ENCODE measurements at places on chromosomes 16 and 17.

GRCh38 chr17:29586676-29587469 is 2.6 kb downstream of the GIT1 start:
- DNase-seq, result no peak

- no peak for DNase-seq
Measured at GRCh38 chr16:67445441-67445912, 14.6 kb downstream of the HSD11B2 start.

DNA sequence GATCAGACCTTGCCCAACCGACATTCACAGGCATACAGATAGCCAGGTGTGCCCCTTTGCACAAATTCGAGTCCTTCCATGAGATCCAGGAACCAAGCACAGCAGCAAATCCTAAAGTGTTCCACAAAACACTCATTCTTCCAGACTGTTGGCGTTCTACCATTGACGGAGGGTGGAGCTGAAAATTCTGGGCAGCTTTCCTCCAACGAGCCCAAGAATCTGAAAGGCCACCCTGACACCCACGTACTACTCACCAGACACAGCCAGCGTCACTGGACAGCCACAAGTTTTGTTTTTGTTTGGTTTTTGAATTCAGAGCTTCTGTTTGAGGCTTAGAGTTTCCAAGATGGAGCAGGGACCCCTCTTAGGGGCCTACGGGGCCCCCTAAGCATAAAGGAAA is 83.8 kb downstream of the PMP22 start:
- no peak for DNase-seq

DNA sequence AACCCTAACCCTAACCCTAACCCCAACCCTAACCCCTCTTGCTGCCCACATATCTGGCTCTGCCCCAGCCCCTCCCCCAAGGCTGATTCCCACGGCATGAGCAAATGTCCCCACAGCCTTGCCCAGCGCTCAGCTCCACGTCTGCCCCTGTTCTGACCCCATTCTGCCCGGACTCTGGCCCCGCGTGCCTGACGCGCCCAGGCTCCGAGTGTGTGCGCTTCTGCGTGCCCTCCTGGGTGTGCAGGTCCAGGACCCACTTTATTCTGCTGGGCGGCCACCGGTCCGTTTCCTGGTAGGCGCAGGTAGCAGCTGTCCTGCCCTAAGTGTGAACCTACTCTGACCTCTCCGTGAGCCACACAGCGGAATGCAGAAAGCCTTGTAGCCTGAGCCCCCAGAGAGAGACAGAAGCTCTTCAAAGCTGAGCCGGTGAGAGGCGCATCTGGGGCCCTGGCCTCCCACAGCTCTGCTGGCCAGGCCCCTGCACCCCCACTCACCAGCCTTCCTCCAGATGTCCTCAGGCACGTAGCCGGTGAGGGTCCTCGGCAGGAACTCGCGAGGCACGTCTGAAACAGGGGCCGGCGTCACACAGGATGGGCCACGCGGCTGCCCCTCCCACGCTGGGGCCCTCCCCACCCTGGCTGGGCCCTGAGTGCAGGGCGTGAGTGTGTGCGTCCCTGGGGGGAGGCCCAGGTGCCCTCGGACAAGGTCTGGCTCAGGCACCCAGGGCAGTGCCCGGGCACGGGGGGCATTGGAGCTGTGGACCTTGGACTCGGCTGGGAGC is 14.0 kb upstream of the PABPN1L start:
- DNase-seq, result no peak

DNA sequence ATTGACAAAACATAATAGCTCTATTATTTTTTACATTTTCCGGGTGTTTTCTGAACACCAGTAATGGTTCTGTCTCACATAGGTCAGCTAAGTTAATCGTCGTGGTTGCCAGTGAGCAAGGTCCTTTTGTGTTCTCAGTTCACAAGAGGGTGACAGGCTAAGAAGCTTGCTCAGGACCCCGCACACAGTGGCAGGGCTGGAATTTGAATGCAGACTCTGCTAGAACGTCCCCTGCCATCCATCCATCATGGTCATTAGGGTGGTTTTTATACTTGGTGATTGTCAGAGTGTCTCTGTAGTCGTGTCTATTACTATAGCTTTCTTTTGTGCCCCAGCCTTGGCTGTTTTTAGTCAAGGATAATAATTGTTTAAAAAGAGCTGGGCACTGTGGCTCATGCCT is 176.2 kb downstream of the SNX29 start:
- no peak for DNase-seq

DNA sequence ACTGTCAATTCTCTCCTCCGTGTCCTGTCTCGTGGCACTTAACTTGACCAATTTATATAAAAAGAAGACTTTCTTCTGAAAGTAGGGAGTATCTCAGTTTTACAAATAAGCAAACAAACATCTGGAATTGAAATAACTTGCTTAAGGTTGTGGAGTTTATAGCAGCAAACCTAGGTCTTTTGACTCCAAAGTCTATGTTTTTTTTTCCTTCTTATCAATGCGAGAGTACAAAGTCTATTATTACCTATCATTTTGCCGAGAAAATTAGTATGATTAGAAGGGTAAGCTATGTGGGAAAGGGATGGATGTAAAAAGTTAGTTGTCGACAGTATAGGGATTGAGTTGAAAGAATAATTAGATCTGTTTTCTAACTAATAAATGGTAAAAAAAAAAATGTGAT is 50.4 kb downstream of the PPM1E start:
- DNase-seq, result no peak

GRCh38 chr16:324451-325334 is 27.8 kb downstream of the AXIN1 start:
- no peak for DNase-seq

DNA sequence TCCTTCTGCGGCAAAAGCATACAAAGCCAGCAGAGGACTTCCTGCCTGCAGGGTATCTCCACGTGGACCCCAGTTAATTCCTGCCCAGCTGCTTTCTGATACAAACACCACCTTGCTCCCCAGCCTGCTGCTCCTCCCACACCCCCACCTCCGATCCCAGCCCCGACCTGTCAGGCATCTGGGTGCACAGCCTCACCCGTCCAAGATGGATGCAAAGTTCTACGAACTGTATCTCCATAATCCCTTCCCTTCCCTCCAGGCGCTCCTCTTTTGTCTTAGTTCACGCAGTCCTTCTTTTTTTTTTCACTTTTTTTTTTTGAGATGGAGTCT is 15.6 kb upstream of the FOXJ1 start:
- DNase-seq, result no peak

- no peak for DNase-seq
Measured at GRCh38 chr16:1444730-1445517, 568 bp upstream of the CCDC154 start.

- peak; percentile 13 for DNase-seq
Measured at GRCh38 chr17:74274060-74274708, at the start of gene DNAI2. Gene DNAI2, plus strand, starts transcription at chr17:74274234. Its CDS starts 7,584 bp downstream, at chr17:74281818.

GRCh38 chr16:19068237-19068815 is 912 bp downstream of the COQ7 start:
- DNase-seq, result no peak

- DNase-seq, result no peak
Measured at GRCh38 chr16:30592871-30593270, 7.4 kb upstream of the ZNF785 start.

DNA sequence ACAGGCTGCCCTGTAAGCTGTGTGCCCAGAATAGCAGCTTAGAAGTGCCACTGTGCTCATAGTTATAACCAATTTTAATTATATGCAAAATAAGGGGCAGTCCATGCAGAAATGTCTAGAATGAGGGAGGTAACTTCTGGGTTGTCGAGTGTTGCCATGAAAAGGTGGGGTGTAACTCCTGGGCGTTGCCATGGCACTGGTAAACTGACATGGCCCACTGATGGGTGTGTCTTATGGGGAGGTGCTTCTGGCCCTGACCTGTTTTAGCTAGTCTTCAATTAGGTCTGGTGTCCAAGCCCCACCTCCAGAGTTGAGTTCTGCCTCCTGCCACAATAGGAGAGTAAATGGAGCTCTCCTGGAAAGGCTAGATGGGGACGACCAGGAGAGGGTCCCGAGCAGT is 120.6 kb downstream of the SALL1 start:
- no peak for DNase-seq

GRCh38 chr16:24745391-24745790 is 15.9 kb downstream of the TNRC6A start:
- no peak for DNase-seq

GRCh38 chr17:43814026-43814425 is 18.9 kb downstream of the MPP3 start:
- DNase-seq, result no peak

- no peak for DNase-seq
Measured at GRCh38 chr17:28925912-28926365, 23.1 kb upstream of the DHRS13 start.

DNA sequence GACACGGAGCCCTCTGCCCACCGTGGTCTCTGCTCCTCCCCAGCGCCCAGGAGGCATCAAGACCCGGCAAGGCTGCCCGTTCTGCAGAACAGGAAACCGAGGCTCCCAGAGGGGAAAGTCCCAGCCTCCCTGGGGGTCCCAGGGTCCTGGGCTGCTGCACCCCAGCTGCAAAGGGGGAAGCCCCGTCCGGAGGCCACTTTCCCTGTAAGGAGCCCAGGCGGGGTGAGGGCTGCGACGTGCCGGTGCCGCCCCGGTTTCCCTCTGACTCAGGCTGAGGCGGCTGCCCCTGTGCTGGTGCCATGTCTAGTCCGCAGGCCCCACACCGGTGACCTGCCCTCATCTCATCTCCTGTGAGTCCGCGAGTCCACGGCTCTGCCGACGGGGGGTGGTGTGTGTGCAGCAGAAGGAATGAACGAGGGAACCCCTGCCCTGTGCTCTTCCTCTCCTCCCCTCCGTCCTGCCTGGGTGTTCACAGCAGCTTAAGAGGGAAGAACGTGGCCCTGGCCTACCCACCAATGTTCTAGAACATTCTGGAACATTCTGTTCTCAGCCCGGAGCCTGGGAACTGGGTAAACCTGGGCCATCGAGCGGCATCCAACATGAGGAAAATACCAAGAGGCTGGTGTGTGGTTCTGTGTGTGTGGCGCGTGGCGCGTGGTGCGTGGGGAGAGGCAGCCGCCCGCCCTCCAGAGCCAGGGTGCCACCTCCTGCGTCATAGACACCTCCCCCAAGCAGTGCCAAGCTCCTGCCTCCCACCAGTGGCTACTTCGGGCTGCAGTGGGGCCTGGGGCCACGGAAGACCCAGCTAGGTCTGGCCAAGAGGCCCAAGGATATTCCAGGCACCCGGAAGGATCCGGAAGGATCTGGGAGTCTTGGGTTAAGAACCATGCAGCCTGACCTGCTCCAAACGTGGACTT is 7.0 kb upstream of the CBFA2T3 start:
- no peak for DNase-seq

DNA sequence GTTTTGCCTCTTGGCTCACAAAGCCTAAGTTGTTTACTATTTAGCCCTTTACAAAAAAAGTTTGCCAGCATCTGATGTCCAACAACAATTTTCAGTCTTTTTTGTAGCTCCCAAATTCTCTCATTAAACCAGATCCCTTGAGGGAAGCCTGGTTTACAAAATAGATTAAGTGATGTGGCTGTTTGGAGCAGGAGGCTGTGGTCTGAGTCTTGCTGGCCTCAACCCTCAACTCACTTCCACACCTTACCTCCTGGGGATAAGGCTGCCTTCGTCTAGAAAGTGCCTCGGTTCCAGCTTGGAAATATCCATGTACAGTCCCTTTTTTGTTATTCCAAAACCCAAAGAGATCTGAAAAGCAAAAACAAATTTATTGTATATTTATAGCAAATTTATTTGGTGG is 138.4 kb downstream of the WWOX start:
- no peak for DNase-seq

DNA sequence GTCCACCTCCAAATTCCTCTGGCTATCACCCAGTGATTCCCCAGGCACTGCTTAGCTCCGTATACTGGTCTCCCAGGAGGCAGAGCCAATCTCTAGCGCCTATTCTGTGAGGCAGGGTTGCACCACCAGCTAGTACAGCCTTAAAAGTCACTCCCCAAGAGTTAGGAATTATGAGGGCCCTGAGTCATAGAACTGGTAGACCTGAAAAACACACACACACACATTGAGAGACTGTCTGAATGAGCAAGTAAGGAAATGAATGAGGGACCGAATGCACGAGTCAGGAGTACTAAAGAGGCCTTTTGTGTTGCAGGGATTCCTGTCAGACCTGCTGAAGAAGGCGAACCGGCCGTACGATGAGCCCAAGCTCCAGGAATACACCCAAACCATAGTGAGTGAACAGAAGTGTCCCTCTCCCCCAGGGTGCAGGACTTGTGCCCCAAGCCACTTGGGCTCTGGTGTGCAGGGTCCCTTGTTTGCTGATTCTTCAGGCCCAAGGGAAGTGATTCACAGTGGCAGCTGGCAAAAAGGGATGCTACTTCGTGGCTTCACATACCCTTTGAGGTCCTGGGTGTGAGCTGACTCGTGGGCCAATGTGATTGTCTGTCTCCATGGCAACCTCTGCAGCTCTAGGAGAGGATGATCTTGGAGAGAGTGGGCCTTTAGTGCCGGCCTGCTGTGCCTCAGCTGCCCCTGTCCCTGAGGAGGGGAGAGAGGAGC is 24.7 kb downstream of the CALB2 start:
- no peak for DNase-seq

DNA sequence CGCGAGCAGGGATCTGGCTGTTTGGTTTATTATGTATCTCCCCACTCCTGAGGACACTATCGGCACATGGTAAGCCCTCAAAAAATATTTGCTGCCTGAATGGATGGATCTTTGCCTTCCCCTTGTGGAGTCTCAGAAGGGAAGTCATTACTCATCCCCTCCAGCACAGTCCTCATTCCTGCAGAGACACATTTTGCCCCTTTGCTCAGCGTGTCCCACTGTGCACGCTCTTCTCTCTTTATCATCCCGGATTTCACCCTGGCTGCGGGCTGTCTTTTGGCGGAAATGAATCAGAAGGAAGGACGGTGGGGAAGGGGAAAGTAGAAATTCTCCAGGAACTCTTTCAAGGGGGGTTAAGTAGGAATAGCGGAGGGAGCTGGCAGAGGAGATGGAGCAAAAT is 125.2 kb upstream of the CDC42EP4 start:
- DNase-seq, result no peak

- DNase-seq, result peak; percentile 65
Measured at GRCh38 chr17:41648411-41649195, 24.2 kb upstream of the KRT17 start.

- DNase-seq, result no peak
Measured at GRCh38 chr16:19135896-19136438, 22.2 kb downstream of the ITPRIPL2 start.

- DNase-seq, result peak; percentile 89
Measured at GRCh38 chr17:60086818-60087591, 8.3 kb upstream of the HEATR6 start.

DNA sequence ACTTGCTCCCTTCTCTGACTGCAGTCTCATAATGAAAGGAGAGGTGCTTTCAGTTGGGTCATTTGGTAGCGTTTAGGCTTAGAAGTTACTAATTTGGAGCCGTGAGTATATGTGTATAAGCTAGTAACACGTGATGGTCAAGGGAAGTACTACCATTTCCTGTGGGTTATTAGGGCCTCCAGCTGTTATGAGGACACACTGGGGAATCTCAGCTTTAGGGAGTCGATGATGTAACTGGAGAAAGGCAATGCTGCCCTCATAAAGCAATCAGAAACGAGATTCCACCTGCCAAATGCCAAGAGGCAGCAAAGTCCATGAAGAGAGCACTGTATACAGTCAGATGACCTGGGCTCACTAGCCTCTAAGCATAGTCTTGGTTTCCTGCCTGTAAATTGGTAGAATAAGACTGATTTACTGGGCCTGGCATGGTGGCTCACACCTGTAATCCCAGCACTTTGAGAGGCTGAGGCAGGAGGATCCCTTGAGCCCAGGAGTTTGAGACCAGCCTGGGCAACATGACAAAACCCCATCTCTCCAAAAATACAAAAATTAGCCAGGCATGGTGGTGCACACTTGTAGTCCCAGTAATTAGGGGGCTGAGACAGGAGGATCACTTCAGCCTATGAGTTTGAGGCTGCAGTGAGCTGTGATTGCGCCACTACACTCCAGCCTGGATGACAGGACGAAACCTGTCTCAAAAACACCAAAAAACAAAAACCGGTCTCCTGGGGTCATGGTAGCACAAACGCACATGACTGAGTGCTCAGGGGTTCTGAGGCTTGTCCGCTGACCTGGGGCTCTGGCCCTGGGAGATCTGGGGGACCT is 53.0 kb downstream of the SF3B3 start:
- no peak for DNase-seq

All from NCI-H2171 (cell line).